Lower lobe of right lung (tissue), 2 donors: ENCODE measurements at places on chromosomes 1 and 21.
A peak's percentile ranks its signal among the peaks of the same experiment; 100 is the strongest.

DNA sequence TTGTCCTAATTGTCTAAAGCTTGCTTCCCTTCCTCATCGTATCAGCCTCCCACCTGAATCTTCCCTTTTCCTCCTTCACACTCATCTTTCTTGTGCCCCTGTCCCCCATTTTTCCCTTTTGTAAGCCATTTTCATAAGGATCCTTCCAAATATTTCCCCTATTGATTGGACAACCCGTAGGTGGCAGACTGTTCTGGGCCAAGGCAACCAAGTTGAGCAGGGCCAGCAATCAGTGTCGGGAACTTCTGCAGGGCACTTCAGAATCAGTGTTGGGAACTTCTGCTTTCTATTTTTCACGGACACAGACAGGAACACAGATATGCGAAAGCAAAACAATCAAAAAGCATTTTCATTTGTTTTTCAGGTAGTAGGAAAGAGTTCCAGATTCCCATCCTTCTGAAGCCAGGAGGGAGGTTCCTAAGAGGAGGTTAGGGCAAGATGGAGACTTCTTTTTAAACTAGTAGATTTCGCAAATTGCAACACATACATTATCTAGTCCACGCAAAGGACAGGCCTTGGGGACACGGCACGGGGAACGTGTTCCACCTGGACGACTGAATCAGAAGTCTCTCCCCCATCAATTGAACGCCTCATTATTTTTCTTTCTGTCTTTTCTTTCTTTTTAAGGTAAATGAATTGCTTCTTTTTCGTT is 691 bp upstream of the MPZL1 start:
- peak; percentile 58 for DNase-seq

- DNase-seq = no peak
Observed at GRCh38 chr1:116031302-116031835, 55.1 kb downstream of the SLC22A15 start.

- DNase-seq = no peak
Observed at GRCh38 chr21:28464095-28464494, 528.6 kb downstream of the LTN1 start.

- no peak for DNase-seq
Observed at GRCh38 chr1:228770779-228771223, 35.5 kb downstream of the RHOU start.

DNA sequence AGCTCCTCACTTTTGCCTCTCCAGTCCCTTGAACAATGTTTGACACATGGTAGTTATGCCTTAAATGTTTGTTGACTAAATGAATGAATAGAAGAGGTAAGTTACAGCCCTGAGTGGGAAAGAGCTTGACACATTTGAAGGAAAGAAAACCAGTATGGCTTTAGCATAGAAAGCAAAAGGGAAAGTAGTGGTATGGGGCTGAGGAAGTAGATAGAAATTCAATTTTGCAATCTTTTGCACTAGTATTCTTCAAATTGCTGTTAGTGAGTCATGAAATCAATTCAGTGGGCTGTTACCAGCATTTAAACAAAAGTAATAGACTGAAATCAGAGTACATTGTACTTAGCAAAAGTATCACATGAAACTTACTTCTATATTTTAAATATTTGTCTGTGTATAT is 21.1 kb downstream of the PLA2G4A start:
- no peak for DNase-seq

DNA sequence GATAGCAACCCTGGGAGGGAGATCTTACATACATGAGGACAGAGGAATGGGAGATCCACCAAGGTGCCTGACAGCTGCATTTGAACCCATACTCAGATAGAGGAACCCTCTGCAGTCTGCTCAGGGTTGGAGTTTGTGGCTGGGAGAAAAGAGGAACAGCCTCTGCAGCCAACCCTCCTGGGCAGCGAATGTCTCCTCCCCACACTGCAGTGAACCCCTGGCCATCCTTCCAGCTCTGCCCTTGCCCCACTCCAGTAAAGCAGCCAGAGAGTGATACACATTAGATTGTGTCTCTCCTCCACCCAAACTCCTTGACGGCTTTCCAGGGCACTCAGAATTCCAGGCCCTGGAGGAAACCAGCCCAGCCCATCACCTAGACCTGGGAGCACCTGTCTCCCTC is 137.7 kb downstream of the RUNX1 start:
- DNase-seq = peak; percentile 61

GRCh38 chr1:183827801-183828200 is 22.9 kb downstream of the RGL1 start:
- DNase-seq = no peak

DNA sequence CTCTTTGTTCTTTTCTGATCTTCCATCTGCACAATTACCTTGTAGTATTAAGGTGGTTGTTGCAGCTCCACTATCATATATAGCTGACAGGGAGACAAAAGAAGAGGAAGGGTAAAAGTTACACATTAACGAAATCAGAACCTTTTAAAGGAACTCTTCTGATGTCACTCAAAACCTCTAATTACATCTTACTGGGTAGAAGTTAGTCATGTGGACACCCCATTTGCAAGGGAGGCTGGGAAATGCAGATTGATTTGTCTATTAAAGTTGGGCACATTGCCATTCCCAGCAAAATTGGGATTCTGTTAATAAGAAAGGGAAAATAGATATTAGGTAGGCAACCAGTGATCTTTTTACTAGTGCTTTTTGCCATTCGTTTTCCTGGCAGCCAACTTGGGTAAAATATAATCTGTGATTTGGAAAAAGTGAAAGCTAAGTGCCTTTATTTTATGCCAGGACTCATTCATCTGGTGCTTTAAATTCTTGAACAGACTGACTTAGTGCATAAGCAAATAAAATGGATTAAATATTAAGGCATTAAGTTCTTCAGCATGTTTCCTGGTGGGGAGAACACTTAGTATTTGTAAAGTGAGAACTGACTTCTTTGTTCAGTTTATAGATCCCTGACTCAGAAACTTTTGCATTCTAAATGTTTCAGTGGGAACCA is 71.3 kb downstream of the DNM3 start:
- DNase-seq = no peak

GRCh38 chr1:176857632-176858031 is 306.9 kb downstream of the ASTN1 start:
- no peak for DNase-seq

DNA sequence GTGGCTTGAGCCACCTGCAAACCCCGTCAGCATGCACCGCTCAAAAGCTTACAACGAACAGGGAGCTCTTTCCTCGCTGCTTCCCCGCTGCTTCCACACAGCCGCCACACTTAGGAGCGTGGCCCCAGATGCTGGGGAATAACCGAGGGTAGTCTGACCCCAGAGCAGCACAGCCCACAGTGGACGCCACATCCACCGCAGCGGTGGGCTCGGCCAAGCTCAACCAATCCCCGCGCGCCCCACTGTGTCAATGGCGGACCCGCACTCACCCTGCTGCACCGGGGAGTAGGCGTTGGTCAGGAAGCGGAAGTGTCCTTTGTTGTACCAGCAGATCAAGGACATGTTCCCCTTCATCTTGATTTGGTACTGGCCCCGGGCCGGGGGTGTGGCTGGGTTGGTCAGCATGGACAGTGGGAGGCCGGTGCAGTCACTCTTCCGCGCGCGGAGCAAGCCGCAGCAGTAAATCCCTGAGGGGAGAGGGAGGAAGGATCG is 93.5 kb downstream of the PGBD5 start:
- no peak for DNase-seq

DNA sequence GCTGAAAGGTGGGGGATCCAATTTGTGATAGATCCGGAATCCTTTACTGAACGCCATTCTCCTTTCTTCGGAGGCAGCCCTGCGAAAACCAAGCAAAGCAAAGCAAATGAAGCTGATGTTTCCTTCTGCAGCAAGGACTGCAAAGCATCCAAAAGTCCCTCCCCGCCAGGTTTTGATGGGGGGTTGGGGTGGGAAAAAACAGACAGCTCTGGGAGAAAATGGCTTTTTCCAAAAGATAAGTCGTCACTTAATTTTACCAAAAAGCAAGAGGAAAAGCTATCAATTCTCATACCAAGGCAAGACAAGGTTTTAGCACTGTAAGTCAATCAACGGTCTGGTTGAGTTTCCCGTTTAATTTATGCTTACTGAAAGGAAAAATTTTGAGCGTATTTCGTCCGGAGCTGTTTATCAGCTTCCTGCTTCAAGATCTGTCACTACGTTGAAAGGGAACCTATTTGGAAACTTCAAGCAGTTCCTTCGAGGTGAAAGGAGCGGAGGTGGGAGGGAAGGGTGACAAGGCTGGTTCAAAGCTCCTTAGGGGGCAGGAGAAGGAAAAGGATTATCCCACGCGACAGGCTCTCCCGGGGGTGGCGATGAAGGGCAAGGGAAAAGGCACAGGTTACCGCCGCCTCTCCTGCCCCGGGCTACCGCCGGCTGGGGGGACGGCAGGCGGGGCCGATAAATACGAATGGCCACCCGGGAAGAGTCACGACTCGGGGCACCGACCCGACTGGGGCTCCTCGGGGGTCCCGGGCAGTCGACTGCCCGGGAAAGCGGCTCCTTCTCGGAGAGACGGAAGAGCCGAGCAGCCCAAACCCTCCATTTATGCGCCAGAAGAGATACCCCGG is 750 bp downstream of the SYNJ1 start:
- no peak for DNase-seq

- DNase-seq = no peak
Observed at GRCh38 chr1:201285846-201286245, 2.5 kb downstream of the PKP1 start.
